ENCODE measurements at places on chromosomes 13 and 19.

DNA sequence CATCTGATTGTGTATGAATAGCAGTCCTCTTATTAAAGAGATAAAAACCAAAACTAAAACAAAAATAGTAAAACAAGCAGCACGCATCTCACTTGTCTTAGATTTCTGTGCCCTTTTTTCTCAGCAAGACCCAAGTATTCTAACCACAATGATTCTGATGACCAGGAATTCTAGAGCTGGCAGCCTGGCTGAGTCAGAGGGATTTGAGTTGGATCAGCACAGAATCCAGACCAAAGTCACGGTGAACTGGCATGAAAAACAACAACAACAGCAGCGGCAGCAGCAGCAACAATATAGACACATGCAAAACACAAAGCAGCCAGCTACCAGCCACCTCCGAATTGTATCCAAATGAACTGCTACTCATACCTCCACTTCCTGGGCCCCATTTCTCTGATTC lies 360.5 kb downstream of the KCNRG start:
- no peak for DNase-seq

DNA sequence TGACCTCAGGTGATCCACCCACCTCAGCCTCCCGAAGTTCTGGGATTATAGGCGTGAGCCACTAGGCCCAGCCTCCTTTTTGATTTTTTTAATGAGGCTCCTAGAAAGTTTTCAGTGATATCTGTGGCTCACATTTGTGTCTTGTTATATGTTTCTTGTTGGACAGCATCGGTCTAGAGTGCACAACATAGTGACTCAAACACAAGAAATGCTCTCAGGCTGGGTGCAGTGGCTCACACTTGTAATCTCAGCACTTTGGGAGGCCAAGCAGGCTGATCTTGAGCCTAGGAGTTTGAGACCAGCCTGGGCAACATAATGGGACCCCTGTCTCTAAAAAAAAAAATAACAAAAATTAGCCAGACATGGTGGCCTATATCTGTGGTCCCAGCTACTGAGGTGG lies 8.2 kb downstream of the PHF11 start:
- DNase-seq: no peak

- DNase-seq: no peak
Measured at GRCh38 chr13:84741253-84741652, 859.0 kb upstream of the SLITRK1 start.

GRCh38 chr13:64551755-64552154 lies 2678.4 kb downstream of the PCDH9 start:
- DNase-seq: no peak

GRCh38 chr19:45115809-45116615 lies 23.0 kb downstream of the PPP1R37 start:
- DNase-seq: no peak

GRCh38 chr13:75628801-75629200 lies 7.3 kb upstream of the LMO7 start:
- no peak for DNase-seq

All from GM12865 (cell line).